ENCODE measurements at places on chromosomes 1 and 21.

GRCh38 chr1:224199679-224200078 lies 16.6 kb downstream of the DEGS1 start:
- no peak for DNase-seq

- DNase-seq: no peak
Measured at GRCh38 chr1:201831371-201831770, 2.4 kb downstream of the IPO9 start.

GRCh38 chr1:235972311-235972689 lies 92.6 kb downstream of the NID1 start:
- no peak for DNase-seq

DNA sequence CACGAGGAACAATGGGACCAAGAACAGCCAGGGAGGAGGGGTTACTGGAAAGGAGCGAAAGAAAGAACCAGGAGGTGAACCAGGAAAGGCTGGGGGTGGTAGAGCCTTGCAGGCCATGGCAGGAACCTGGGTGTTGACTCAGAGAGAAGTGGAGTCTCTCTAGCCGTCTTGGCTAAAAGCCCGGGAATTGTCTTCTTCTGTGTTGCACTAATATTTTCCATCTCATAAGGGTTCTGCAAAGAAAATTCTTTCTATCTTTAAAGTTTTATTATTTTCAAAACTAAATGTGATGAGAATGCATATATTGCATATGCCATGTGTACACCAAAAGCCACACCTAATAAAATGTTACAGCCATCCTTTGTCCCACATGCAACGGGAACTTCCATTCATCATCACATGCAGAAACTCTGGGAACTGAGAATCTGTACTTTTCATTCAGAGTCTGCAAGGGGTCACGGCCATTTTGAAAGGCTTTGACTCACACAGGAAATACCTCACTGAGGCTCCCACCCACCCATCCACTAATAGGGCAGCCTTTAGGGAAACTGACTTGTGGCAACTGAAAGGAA lies 38.0 kb downstream of the ERG start:
- DNase-seq: no peak

- DNase-seq: no peak
Measured at GRCh38 chr1:152462636-152463035, 48.0 kb upstream of the LCE5A start.

DNA sequence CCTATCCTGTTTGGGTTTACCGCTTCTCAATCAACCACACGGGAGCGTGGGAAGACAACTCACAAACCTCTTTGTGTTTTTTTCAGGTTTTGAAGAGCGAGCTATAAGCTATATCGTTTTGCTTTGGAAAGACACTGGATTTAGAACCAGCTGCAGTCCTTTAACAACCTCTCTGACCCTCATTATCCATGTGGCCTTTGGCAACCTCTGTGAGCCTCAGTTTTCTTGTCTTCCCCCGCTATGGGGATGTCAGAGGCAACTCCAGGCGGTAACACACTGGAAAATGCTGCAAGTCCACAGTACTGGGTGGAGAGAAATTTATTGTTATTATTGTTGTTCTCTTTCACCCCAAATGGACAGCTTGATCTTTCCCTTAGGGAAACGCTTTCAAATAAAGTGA lies 100.0 kb downstream of the ETS2 start:
- DNase-seq: no peak

All from stimulated activated CD4-positive, alpha-beta T cell treated with anti-CD3 and anti-CD28 coated beads, Interleukin-2, amount 100 ng/mL, for 48 hours (primary cell).